ENCODE measurements at places on chromosomes 5 and 9.

DNA sequence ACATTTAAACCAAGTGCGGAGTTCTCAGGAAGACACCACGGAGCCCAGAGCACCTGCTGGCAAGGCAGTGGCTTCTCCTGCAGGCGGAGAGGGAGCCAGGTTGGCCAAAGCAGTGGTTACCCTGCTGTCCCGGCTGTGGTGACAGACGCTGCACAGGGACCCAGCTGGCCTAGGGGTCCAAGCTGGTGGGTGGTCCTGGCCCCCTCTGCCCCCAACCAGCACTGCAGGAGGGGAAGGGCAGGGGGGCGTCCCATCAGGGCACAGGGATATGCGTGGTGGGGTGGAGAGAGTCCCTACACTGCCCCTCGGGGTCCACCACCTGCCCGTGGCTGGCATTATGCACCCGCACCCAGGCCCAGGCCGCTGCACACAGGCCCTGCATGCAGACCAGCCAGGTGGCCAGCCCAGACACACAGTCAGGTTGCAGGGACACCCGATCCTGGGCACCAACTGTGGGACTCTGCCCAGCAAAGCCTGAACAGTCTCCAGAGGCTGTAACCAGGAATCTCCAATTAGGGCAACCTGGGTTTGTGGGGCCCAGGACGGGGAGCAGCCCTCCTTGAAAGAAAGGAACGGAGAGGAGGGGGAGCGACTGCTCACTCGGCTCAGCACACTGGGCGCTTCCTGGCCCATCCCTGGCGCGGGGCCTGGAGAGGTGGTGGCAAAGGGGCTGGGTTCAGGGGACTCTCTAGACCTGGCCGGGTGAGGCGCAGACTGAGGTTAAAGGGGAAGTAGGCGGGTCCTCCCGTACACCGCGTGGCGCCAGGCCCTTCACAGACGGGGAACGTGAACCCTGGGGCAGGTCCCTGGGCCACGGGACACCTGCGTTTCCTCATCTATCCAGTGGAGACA lies 46.3 kb downstream of the NACC2 start:
- no peak for DNase-seq

DNA sequence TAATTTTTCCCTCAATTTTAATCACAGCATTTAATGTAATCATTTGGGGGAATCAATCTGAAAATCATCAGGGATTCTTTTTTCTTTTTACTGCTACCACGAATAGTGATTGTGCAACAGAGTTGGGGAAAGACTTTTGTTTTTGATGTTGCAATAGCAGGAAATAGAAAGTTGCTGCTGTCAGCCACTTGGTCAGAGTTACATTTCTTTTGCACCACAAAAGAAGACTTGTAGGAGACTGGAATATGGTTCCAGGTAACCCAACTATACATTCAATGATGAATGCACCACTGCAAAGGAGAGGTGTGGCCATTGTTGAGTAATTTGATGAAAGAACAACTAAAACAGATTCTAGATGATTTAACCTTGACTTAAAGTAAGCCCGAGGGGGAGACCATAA lies 46.3 kb upstream of the PALM2AKAP2 start:
- DNase-seq = no peak

DNA sequence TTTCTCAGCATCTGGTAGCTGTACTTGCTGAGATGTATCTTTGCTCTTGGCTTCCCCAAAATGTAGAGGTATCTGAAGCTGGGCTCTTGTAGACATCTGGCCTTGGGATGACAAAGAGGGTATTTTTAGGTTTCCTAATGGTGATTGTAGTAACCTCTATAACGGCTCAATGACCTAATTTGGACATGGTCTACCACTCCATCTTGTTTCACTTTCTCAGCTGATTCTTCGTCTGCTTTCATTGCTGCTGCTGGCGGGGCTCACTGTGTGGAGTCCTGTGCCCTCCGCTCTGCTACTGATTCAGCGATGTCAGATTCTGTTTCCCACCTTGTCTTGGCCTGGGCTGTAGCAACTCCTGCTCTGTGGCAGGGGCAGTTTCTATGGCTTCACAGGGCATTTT lies 12.7 kb upstream of the MARCHF11 start:
- DNase-seq = no peak

DNA sequence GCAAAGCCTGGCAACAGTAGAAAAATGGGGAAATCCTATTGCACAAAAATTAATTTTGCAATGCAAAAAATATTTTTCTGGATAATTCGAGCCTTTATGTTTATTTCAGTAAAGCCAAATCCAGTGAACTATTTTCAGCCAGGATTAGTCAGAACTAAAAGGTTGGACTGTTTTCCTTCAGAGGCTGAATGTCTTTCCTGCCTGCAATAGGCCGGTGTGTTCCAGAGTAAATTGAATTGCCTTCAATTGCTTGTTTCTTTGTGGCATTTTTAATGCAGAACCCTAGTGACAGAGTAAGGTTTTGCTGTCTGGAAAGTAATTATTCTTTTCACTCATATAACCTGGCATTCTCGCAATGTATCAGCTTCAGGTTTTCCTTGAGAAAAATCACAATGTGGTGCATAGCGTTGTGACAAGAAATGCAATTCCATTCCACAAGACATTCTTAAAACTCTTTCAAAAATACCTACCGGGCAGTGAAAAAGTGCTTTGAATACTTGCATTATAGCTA lies 183.7 kb downstream of the GLIS3 start:
- DNase-seq = no peak
